Mesenteric fat pad (tissue), 1 donor: ENCODE measurements at places on chromosomes 1 and 21. TPM values are rescaled to one million over a fixed set of nuclear protein-coding genes. Genes with fewer than 3 reads are reported as not detected.

FBXO2 gene
- total RNA-seq = 0.71 TPM

DNA sequence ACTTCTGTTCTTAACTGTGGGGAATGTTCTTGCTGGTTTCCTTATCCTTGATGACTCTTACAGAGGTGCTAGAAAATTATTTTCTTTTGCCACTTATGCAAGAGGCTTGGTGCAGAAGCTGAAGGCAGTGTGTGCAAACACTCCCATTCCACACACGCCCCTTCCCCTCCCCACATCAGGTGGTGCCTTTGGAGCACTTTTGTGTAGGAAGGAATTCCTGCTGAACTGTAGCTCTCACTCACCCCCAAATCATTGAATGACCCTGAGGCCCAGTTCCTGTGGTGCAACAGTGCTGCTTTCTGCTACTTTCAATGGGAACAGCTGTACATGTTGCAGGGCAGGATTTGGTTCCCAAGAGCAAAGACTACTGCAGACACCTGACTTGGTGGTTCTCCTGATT is 101.8 kb downstream of the CD247 start:
- no peak for DNase-seq

DNA sequence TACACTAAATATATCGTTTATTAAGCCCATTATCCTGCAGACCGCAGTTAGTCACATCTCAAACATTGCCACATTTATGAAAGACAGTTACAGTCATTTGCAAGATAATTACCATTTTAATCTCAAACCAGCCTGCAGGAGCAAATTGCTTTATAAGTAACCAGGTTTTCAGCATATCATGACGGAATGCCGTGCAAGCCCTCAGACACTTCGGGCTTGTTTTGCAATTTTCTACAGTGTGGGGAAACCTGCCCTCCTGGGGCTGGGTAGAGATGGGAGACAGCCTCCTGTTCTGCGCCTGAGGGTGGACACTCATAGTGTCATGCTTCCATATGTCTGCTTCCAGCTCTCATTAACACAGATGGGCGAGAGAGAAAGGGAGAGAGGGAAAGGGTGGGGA is 563.9 kb downstream of the NPHP4 start:
- no peak for DNase-seq

DNA sequence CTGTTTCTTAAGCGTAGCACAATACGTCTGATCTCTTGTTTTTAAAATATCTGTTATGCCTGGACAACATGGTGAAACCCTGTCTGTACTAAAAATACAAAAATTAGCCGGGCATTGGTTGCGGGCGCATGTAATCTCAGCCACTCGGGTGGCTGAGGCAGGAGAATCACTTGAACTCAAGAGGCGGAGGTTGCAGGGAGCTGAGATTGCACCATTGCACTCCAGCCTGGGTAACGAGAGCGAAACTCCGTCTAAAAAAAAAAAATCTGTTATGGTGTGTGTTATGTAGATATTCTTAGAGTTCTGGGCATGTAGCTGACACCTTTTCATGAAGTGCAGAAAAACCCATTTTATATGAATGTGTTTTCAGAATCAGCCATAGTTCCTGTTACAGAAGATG is 38.2 kb downstream of the RABGAP1L start:
- no peak for DNase-seq

GRCh38 chr1:153976819-153977249 is 640 bp downstream of the JTB start:
- no peak for DNase-seq

DNA sequence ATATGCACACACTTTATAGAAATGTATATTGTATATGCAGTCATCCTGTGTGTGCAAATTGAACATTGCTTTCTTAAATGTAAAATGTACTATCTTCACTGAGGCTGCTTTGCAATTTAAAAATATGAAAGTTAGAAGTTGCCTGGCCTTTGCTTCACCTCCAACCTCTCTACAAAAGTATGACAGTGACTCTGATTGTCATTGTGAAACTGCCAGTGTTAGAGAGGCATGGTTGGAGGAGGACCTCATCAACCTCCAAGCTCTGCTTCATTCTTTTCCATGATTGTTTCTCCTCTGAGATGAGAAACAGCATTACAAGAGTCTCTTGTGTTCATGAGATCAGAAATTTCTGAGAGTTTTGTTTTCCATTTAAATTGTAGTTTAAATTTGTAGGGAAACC is 185.5 kb downstream of the ZC3H11B start:
- DNase-seq = no peak

DNA sequence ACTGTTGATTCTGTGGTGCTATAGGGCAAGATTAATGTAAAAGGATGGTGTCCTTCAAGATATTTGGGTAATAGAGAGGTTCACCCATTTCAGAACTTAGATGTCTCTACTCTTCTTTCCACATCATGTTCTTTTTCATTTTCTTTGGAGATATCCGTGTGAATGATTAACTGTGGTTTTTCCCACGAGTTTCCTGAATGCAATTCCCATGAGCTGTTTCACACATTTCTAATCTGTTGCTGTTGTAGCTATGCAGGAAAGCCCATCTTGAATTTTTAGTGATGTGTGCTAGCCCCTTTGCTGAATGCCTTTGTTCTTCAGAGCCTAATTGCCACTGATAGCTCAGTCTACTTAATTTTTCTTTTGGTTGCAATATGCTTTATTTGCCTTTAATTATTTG is 27.6 kb downstream of the SNX27 start:
- no peak for DNase-seq

DNA sequence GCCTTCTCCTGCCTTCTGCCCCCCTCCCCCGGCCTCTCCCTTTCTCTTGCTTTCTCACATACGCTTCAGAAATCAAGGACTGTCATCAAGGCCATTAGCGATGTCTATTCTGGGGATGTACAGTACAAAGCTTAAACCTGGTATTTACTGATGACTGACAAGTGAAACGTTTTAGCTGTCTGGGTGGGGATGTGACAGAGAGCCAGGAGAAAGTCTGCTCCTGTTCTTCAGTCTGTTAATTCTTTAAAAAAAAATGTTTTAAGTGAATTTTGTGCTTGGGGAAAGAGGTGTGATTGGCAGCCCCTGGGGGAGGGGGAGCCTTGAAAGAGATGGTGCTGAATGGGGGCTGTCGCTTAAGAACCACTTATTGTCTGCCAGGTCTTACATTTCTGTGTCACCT is 283.0 kb upstream of the PLXNA2 start:
- DNase-seq = no peak

DNA sequence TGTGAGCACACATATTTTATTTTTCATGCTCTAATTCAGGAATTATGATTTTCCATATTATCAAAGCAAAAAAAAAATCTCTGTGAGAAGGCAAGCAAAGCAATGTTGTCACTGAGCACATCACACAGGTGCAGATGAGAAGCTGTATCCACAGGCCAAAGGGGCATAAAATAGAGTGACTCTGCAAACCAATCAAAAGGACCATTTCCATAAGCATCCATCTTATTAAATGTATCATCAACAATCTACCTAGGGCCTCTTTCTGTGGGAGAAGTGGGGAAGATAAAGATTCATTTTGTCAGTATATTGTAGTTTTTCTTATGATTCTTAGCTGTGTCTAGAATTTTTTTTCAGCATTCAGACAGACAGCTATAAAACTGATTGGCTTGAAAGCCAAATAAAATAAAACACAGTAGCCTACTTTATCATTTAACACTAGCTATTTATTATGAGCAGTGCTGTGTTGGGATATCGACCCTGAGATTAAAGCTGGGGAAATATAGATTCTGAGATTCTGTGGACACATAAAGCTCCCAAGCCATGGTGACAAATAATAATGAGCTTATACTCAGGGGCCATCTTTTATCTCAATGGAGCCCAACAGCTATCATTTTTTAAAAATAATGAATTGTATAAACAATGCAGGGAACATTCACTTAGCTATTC is 90.3 kb downstream of the LPAR3 start:
- no peak for DNase-seq

PLCH2 gene
- 0.55 TPM for total RNA-seq

- no peak for DNase-seq
Measured at GRCh38 chr1:115136106-115136505, 46.8 kb upstream of the TSPAN2 start.

- no peak for DNase-seq
Measured at GRCh38 chr1:8458607-8459006, 140.7 kb downstream of the SLC45A1 start.

- DNase-seq = no peak
Measured at GRCh38 chr1:228272331-228272791, 64.5 kb downstream of the OBSCN start.

AGRN gene
- total RNA-seq = 17.6 TPM

DNA sequence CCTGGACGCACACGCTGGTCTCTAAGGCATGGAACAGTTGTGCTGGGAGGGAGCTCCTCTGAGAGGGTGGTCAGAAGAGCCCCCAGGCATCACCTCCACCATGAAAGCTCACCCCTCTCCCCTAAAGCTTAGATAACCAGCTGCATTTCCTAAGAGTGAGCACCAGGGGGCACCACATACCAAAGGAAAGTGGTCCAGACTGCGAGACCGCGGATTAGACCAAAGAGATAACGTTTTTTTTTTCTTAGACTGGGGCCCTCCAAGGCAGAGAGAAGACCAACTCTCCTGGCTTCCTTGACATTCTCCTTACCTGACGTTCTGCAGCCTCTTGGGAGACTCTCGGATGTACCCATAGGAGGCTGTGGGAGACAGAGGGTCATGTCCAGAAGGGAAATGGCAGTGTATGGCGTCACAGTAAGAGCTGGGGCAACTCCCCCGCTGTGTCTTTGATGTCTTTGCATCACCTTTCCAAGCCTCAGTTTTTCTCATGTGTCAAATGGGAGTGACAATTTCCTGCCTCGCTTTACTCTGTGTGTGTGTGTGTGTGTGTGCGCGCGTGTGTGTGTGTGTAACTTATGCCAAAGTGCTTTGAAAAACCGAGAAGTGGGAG is 12.3 kb upstream of the IFNLR1 start:
- DNase-seq = no peak

CACNA1S gene
- not detected for total RNA-seq

GRCh38 chr1:236795757-236796667 is 920 bp downstream of the MTR start:
- no peak for DNase-seq

DNA sequence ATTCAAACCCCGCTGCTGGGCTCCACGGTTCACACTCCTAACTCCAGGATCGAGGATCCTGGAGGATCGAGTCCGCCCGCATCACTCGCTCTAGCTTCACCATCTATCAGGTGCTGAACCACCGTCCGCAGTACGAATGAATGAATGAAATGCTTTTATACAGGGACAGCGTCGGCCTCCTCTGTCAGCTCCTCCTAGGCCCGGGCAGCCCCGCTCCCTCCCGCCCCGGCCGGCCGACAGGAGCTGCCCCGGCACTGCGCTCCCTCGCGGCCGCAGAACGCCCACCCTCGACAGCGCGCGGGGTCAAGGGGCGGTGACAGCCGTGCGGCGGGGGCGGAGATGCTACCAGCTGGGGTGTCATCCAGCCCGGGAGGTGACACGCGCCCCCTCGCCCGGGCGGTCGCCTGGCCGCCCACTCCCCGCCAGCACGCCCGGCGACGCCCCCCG is 520 bp downstream of the ZBTB17 start:
- DNase-seq = no peak

LCE1B gene
- total RNA-seq = not detected

- no peak for DNase-seq
Measured at GRCh38 chr1:84504580-84505492, 1.4 kb upstream of the SPATA1 start.
